ENCODE measurements at places on chromosomes 16 and 17.

DNA sequence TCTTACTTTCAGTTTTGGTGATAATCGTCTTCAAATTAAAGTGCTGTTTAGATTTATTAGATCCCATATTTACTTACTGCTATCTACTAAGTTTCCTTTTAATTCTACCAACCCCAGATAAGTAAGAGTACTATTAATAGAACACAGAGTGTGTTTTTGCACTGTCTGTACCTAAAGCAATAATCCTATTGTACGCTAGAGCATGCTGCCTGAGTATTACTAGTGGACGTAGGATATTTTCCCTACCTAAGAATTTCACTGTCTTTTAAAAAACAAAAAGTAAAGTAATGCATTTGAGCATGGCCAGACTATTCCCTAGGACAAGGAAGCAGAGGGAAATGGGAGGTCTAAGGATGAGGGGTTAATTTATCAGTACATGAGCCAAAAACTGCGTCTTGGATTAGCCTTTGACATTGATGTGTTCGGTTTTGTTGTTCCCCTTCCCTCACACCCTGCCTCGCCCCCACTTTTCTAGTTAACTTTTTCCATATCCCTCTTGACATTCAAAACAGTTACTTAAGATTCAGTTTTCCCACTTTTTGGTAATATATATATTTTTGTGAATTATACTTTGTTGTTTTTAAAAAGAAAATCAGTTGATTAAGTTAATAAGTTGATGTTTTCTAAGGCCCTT is 56.8 kb downstream of the HLF start:
- no peak for DNase-seq

DNA sequence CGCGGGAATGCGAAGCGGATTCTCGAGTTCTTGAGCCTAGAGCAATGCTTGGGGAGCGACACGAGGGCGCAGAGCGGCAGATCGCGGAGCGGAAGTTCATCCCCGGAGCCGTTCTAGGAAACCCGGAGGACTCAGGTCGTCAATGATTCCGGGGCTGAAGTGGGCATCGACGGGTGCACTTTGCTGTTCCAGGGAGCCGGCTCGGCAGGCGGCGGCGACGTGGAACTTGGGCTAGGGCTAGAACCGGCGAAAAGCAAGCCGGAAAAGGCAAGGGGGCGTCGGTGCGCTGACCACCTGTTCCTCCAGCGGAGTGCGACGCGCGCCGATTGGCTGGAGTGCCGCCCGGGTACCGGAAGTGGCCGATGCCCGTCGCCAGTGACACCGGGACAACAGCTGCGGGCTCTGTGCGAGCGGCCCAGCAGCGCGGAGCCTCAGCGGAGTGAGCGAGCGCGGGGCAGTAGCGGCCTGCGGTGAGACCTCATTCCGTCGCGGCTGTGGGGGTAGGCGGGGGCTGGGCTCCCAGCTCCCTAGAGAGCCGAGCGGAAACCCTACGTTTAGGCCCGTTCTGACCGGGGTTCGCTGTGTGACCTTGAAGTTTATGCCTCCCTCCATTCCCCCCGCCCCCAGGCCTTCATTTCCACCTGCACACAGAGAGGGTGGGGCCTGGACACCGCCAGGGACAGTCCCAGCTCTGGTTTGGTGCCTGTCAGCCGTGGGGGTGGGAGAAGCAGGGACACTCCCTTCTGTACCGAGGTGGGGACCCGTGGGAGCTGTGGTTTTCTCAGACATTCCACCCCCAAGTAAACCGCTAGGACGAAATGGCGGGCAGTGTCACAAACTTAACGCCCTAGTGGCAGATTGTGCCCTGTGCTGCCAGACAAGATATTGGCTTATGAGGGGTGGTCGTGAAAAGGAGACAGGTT is at the start of gene ZFP3:
TSS of gene ZFP3 (plus strand) at position 362 of the 923 bp plus-strand sequence. CDS start 13,038 bp downstream, outside the sequence.
- DNase-seq: peak; percentile 12

DNA sequence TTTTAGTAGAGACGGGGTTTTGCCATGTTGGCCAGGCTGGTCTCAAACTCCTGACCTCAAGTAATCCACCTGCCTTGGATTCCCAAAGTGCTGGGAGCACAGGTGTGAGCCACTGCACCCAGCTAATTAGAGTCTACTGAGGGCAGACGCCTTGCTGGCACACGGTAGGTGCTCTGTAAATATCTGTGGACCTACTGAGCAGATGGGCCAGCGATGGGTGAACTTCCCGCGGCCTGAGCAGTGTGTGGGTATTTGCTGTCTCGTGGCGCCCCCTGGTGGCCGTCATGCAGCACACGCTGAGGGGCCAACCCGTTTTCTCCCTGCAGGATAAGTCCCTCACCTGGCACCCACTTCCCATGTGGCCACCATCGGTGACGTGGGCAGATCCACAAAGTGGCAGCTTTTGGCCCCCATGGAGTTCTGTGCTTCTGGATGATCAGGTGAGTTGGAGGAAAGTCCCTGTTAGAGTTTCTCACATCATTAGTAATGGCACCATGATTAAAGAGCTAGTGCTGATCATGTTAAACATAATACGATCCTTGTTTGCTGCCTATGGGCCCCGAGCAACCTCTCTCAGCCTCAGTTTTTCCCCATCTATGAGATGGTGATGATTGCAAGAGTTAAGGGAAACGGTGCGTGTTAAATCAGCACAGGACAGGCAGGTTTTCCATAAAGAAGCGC is 40.7 kb downstream of the ZDHHC7 start:
- DNase-seq: peak; percentile 16

GRCh38 chr16:84953190-84953746 is 58.1 kb downstream of the ZDHHC7 start:
- no peak for DNase-seq

GRCh38 chr16:51707666-51708065 is 556.6 kb upstream of the SALL1 start:
- no peak for DNase-seq

- DNase-seq: no peak
These were observed 13.0 kb upstream of the MTSS2 start for GRCh38 chr16:70698901-70699300.

DNA sequence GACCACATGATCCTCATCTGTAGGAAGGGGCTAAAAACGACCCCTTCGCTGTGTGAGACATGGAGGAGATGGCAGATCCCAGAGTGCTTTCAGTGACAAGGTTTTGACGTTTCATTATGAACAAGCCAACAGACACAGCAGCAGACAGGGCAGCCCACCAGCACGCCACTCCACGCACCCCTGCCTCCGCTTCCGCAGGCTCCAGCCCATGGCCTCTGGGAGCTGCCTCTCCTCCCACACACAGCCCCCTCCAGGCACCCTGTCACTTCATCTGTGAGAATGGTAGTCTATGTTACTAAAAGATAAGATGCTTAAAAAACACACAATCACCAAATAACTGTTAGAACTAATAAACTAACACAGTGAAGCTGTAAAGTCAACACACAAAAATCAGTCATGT is 12.3 kb upstream of the ADCY7 start:
- DNase-seq: no peak

GRCh38 chr16:77696149-77696548 is 26.2 kb upstream of the NUDT7 start:
- DNase-seq: no peak

DNA sequence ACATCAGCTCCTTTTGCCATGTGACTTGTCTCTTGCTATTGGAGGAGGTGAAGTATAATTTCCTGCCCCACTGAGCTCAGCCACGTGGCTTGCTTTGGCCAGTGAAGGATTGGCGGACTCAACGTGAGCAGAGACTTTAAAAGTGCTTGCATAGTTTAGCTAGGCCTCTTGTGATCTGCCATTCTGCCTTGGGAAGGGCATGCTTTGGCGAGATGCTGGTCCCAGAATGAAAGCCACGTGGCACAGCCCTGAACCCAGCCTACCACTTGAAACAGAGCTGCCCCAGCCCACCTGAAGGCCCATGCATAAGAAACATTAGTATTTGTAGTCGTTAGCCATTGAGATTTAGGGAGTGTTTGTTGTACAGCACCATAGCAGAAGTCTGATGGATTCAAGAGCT is 148.2 kb downstream of the TMEM132E start:
- no peak for DNase-seq

Measured in AG04449 (cell line).